ENCODE measurements at places on chromosomes 1 and 21.

GRCh38 chr1:85027242-85027983 lies 20.9 kb downstream of the MCOLN3 start:
- no peak for DNase-seq

DNA sequence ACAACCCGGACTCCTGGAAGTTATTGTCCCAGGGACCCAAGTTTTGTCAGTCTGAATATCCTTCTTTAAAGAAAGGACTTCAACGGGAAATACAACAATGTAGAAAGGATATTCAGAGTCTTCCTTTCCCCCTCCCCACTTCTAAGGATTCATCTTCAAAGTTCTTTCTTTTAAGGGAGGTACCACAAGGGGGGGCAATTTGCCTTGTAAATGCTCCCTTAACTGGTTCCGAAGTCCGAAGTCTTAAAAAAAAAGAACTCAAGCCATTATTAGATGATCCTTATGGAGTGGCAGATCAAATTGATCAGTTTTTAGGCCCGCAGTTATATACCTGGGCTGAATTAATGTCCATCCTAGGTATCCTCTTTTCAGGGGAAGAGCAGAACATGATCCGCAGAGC lies 47.0 kb downstream of the SERINC2 start:
- DNase-seq: no peak

DNA sequence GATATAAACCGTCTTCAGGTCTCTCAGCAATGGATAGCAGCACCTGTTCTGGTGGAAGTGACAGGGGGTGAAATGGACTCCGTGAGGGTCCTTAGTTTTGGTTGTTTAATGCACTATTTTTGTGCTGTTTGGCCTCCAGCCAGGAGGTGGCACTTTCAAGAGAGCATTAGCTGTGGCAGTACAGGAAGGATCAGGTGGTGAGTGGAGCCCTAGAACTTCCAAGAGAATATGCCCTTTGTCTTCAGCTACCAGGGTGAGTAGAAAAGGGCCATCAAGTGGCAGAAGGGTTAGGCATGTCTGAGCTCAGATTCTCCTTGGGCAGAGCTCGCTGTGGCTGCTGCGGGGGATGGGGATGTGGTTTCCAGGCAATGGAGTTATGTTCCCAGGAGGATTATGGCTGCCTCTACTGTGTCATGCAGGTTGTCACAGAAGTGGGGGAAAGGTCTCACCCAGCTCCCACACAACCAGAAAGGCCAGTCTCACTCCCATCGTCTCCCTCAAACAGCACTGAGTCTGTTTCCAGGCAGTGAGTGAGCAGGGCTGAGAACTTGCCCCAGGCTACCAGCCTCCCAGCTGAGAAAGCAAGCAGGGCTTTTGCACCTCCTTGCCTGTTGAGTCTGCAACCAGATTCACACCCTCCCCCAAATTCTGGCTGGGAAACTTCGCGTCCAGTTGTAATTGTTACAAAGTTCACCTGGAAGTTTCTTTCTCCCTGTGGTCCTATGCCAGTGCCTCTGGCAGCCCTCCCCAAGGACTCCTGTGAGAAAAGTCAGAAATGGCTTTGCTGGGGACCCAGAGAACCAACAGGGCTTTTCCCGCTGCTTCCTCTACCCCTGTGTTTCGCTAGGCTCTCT lies 39.1 kb upstream of the TTLL7 start:
- no peak for DNase-seq

DNA sequence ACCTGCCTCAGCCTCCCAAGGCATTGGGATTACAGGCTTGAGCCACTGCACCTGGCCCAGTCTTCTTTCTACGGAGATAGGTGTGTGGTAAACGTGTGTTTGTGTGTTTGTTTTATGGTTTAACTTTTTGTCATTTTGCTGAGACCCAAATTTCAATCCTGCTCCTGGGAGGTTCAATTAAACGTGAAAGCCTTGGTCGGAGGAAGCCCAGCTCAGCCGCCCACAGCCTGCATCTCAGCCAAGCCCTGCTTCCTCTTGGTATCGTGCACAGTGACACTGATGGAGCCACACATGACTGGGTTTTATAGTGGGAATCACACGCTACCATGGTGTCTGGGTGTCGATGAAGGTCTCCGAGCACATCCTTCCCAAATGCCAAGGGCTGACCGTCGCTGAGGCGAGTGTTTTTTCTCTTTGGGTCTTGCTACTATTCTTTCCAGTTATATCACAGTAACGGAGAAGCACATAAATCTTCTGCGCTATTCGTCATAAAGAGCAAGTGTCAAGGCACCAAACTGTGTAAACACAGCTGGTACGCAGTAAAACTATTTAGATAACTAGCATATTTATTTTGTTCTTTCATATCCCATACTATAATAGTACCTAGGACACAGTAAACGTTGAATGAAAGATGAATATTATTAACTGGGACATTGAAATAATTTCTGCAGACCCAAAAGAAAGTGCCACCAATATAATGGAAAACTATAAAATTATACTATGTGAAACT lies 39.3 kb downstream of the HLCS start:
- DNase-seq: no peak

GRCh38 chr1:239386453-239387303 lies at the start of gene CHRM3:
Gene CHRM3 (plus strand): TSS chr1:239386568. CDS start chr1:239907452, 520,884 bp downstream.
- no peak for DNase-seq
